ENCODE measurements at places on chromosomes 16 and 17.

- no peak for DNase-seq
These were observed 163.1 kb upstream of the CCL2 start for GRCh38 chr17:34091975-34092374.

- DNase-seq = no peak
These were observed 514.6 kb downstream of the KCNJ2 start for GRCh38 chr17:70683936-70684335.

GRCh38 chr17:9054126-9054975 is 33.0 kb downstream of the NTN1 start:
- DNase-seq = no peak

- no peak for DNase-seq
These were observed 10.3 kb downstream of the CENPV start for GRCh38 chr17:16342979-16343378.

- no peak for DNase-seq
These were observed 200.5 kb upstream of the NLRP1 start for GRCh38 chr17:5784791-5785190.

- DNase-seq = no peak
These were observed 6.4 kb downstream of the CLCN7 start for GRCh38 chr16:1468426-1468810.
